AG10803 (cell line): ENCODE measurements at places on chromosomes 5 and 9.

DNA sequence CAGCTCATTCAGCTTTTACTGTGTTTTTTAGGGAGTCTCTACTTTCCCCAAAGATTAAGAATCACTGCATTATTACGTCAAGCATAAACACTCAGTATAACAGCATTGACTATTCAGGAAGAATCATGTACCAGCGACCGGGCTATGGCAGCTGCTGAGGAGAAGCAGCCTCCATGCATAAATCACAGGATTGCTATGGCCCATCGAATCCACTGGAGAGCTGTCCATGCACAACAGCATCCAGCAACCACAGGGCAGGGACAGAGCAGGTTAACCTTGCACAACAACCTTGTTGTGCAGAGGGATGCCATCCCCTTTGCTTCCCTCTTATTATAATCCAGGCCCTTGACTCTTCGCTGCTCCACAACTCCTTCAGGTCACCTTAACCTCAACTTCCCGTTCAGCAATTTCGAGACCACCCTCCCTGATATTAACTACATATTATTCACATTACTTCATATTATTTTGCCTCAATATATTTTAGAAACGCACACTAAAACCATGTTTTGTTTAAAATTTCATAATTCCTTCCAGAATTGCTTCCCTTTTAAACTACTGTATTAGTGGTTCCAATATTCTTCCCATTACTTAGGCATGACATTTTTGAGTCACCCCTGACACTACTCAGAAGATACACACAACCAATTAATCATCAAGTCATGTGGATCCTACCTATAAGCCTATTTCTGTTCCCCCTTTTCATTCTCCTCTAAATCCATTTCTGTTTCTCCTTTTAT is 991 bp downstream of the IARS1 start:
- DNase-seq = peak; percentile 32

GRCh38 chr9:89361816-89362646 is 43.7 kb downstream of the SECISBP2 start:
- DNase-seq = no peak

- DNase-seq = peak; percentile 65
These were observed at the start of gene ADAMTS2 for GRCh38 chr5:179345433-179346321. Gene ADAMTS2 (minus strand): TSS chr5:179345461. CDS start chr5:179345328, 133 bp downstream.

DNA sequence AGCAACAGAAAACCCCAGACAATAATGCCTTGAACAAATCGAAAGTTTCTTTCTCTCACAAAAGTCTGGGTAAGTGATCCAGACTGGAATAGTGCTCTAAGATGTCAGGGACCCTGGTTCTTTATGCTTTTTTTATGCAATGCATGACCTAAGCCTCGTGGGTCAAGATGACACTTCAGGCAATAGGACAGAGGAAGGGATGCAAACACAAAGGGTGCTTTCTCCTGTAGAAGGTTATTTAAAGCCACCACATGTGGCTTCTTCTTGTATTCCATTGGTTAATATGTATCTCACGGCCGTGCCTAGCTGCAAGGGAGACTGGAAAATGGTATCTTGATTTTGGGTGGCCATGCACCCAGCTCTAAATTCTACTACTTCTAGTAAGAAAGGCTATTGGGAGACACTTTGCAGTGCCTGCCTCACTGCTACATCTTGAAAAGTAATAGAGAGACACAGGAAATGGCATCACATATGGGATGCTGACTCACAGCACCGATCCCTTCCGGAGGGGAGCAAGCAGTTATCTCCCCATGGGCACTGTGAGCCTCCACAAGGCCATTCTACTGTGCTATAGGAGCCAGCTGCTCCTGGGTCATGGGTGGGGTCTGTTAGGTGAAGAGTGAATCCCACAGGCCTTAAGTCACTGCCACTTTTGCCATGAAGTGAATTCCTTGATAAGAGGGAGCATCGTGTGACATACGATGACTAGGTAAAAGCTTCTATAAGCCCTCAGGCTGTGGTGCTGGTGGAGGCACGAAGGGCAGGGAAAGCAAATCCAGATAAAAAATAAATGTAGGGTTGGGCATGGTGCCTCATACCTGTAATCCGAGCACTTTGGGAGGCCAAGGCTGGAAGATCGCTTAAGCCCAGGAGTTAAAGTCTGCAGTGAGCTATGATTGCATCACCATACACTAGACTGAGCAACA is 32.5 kb upstream of the RAB14 start:
- peak; percentile 40 for DNase-seq

DNA sequence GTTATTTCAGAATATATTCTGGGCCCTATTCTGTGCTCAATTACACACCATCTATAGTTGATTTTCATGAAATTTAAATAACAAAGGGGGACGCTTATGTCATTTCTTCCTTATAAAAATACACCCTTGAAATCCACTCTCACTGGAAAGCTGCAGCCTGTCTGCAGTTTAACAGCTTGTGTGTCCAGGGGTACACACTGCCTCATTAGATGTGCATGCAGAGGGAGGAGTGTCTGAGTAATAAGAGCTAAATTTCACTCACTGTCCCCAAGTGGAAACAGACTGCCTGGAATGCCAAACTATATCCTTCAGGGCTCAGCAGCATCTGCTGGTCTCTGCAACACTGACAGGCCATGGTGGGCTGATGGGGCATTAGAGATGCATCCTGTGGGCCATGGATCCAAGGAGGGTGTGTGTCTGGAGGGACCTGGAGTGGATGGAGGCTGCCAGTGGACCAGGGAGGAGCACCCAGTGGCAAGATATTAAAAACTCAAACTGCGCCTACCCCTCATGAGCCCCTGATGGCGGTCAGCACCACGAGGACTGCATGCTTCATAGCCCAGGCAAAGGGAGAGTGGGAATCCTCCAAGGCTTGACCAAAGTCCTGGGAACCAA is 15.8 kb upstream of the TIFAB start:
- no peak for DNase-seq

- DNase-seq = no peak
These were observed 85.7 kb downstream of the LMX1B start for GRCh38 chr9:126699401-126699881.

GRCh38 chr5:87787625-87788256 is 375.0 kb upstream of the CCNH start:
- no peak for DNase-seq

DNA sequence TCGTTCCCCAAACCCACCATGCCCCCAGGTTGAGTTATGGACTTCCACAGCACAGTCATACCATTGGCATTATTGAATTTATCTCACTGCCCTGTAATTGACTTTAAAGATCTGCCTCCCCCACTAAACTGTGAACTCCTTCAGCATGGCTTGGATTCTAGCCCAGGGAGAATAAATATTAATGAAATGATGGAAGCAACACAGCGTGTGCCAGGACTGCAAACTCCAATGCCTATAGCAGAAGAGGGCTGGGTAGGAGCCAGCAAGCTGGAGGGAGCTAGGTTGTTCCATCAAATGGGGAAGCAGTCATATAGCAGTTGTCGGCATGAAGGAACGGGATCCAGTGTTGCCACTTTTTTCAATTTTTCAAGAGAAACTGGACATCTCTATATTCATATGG is 69.0 kb upstream of the MSX2 start:
- DNase-seq = no peak

DNA sequence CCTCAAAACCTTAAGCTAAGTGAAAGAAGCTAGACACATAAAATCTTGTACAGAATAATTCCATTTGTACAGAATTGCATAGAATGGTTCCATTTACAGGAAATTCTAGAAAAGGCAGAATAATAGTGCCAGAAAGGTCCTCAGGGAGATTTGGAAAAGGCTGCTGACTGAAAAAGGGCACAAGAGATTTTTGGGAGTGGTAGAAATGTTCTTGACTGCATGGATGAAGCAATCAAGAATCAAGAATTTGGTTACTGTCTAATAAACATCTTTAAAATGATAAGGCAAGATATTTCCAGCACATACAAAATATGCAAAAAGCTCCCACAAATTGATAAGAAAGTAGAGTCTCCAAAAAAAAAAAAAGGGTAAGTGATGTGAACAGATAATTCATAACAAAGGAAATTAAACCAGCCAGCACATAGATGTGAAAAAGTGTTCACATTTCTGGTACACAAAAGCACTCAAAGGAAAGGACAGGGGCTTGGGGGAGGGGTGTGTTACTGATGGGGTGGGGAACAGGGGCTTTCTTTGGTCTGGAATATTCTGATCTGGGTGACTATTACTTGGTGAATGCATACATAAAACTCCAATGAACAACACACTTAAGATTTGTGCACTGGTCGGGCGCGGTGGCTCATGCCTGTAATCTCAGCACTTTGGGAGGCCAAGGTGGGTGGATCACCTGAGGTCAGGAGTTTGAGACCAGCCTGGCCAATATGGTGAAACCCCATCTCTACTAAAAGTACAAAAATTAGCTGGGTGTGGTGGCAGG is 85.2 kb downstream of the SHC3 start:
- DNase-seq = no peak

DNA sequence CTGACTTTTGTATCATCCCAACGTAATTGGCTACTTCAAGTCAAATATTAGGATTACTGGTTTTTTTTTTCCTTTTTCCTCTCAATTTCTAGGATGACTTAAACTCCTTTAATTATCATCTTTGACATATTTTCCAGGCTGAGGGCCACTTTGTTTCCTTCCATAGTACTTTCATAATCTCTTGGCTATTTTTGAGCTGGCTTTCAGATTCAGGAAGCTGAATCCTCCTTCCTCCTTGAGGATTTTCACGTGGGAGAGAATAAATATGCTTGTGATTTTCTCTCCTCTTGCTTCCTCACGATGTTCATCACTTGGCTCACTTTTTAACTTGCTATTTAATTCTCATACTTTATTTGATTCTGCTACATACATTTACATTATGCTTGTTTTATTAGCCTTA is 88.1 kb downstream of the ITGA1 start:
- DNase-seq = no peak

- DNase-seq = no peak
These were observed 250.9 kb downstream of the YTHDC2 start for GRCh38 chr5:113764382-113764781.

DNA sequence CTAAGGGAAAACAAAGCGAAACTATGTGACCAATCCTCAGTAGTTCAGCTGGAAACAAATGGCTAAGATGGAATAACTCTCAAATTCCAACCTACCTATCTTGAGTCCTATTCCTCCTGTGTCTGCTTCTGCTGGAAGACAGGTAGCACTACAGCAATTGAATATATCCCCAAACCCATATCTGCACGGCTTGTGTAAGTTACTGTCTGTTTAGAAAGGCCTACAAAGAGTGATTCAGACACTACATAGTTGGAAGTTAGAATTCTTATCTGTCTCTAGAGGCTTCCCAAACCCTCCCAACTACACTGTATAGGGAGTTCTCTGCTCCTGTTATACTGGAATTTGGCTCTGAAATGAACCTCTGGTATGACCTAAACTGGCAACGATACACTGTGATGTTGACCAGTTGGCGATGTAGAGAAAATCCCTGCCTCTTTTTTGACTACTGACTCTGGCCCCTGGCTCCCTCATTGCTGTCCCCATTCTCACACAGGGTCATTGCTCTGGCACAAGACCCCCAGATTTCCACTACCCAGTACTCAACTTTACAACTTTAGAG is 22.6 kb upstream of the NADK2 start:
- no peak for DNase-seq

DNA sequence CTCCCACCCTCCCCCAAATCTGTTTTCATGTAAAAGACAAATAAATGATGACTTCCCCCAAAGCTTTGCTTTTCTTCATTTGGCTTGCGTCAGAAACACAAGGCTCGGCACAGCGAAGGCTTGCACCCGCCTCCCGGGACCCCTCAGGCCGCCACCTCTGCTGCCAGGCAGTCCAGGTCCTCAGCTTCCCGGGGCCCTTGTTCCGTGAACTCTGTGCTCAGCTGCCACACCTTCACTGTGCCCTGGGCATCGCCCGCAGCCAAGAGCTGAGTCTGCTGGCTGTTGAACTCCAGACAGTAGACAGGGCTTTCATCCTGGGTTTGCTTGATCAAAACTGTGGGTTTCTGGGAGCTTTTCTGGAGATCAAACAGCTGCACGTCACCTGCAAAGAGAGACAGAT is 23.0 kb downstream of the DYNC2I2 start:
- no peak for DNase-seq

DNA sequence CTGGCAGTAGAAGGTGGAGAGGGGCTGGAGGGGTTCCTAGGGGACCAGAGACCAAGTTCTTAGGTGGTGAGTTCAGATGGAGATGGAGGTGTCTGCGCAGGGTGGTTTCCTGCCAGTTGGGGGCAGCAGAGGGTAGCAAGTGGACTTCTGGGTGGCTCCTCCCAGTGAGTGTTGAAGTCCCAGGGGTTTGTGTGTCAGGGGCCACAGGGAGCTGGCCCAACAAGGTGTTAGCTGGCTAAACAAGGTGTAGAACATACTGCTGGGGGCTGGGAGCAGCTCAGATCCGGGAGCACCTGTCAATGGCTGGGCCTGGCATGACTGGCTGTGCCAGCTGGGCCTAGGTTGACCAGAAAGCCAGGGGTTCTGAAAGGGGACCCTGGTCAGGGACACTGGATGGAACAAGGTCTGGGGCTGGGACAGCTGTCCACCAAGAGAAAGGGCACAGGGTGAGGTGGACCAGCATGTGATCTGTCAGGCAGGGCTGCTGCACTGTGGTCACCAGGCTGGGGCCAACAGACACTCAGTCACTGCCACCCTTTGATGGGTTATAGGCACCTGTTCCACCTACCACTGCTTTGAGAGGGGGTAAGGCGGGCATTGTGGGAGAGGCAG is 35.6 kb downstream of the DAB2IP start:
- peak; percentile 62 for DNase-seq

DNA sequence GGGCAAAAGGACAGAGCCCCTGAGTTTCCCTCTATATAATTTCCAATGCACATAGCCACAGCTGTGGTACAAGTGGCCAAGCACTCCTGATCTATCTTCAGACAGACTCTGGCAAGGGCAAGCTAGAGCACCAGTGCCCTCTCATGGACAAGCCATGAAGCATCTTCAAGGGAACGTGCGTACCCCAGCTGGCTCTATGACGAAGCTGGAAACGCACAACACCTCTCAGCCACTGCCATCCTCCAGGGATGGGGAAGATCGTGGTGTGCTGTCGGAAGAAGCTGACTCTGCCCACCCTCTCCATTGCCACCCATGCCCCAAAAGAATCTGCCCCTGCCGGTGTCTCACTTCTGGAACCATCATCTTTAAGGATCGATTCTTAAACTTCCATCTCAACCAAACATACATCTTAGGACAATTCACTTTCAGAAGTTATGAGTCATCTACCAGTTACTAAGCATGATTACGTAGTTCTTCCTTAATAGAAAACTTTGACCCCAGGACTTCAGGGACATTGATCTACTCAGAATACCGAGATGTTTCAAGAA is 482.9 kb downstream of the AGTPBP1 start:
- DNase-seq = peak; percentile 70

DNA sequence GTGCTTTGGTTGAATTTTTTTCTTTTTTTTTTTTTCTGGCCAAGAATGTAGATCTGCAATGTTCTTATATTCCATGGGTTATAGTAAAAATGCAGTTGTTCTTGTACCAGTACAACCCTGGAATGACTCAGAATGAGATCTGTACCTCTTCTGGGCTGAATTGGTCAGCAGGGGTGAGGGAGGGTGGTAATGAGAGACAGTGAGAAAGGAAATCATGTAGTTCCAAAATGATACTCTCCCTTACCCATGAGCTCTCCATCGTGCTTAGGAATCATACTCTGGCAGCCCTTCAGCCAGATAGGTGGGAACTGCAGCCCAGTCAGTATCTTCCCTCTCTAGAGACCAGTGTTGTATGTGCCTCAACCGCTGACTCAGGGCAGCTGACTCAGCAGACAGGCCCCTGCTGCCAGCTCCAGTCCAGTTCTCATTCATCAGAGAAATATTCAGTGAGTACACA is 2.1 kb upstream of the GLIS3 start:
- DNase-seq = peak; percentile 95

GRCh38 chr5:27124590-27124989 is 86.2 kb upstream of the CDH9 start:
- peak; percentile 9 for DNase-seq
